Amniotic epithelial cell (primary cell): ENCODE measurements at places on chromosomes 5 and 9.

DNA sequence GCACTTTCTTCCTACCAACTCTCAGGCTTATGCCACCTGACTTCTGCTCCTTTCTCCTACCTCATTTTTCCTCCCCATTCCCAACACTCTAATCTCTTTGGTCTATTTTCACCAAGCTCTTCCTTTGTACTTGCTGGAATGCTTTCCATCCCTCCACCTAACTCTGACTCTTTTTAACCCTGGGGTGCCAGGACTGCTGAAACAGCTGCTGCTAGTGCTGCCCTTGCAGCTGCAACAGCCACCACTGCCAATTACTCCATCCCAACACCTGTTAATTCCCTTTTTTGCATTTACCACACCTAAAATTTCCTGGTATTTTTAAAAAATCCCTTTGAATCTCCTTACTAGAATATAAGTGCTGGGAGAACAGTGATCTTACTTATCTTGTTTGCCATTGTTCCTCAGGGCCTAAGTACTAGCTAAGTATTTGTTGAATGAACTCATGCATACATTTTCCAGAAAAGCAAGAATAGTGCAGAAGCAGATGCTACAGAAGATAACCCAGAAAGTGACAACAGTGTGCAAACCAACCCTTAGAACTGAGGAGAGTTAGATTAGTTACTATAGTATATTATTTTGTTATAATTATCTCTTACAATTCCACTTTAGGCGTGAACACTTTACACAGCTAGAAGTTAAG lies 11.5 kb downstream of the NADK2 start:
- DNase-seq: no peak

GRCh38 chr5:39193553-39194465 lies 25.6 kb downstream of the FYB1 start:
- no peak for DNase-seq

DNA sequence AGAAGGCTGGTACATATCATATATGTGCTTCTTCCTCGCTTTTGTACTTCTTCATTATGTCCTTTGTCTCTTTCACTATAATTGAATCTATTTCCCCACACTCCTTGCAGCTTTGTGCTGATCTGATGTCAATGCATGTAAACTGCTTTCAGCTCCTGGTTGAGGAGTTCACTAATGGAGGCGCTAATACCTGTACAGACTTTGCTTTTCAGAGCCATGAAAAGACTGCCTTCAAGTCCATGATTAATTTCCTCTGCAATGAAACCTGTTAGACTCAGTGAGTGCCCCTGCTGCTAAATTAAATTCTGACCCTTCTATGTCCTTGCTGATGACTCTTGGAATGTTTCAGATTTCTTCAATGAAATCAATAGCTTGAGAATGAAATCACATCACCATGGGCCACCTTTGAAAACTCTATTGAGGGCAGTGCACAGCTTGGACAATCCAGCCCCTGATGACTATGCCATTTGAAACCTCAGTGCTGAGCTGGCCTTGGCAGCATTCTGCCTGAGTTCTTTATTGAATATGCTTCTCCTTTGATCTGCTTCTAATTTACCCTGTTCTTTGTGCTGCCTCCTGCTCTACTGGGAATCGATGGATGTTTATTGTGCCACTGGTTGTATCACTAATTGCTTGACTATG lies 358.2 kb upstream of the DMAC1 start:
- no peak for DNase-seq

- DNase-seq: no peak
Measured at GRCh38 chr5:95057615-95058014, 227.3 kb downstream of the MCTP1 start.

DNA sequence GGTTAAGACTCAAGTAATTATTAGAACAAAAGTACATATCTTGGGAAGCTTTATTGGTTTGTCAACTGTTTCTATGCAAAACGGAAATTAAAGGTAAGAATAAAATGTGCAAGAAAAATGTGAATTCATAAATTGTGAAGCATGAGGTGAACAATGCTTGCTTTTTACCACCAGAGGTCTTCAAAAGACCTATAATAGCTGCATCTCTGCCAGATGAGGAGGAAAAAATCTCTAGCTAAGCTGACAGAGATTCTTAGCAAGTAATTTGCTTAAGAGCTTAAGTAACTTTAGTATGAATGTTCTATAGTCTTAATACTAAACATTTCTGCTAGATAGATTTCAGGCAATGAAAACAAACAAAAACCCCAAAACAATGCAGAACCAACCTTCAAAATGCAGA lies 54.1 kb downstream of the MRPS30 start:
- DNase-seq: no peak

DNA sequence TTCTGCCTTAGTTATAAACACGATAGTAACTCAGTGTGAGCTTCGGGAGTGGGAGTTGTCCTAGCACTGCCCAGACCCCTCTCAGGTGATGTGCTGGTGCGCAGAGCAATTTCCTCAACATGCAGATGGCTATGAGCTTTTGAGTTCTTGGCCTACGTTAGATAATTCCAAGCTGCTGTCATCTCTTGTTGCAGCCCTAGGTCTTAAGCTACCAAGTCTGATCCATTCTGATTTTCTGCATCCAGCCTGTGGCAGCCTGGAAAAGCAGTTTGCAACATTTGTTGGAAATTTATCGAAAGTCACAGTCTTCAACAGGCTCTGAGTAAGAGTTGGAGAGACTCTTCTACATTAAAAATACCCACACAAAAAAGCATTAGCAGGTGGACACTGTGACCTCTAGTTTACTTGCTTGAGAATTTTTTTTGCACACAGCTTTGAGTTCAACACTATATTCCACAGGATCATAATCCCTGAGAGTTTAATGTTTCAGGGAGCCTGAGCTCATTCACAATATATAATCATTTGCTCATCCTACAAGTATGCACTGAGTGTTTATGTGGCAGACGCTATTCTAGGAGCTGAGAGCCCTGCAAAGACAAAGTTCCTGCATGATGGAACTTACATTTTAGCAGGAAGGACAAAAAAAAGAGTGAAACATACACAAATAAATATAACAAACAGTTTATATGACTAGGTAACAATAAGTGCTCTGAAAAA lies 91.6 kb downstream of the UBE2QL1 start:
- DNase-seq: no peak

DNA sequence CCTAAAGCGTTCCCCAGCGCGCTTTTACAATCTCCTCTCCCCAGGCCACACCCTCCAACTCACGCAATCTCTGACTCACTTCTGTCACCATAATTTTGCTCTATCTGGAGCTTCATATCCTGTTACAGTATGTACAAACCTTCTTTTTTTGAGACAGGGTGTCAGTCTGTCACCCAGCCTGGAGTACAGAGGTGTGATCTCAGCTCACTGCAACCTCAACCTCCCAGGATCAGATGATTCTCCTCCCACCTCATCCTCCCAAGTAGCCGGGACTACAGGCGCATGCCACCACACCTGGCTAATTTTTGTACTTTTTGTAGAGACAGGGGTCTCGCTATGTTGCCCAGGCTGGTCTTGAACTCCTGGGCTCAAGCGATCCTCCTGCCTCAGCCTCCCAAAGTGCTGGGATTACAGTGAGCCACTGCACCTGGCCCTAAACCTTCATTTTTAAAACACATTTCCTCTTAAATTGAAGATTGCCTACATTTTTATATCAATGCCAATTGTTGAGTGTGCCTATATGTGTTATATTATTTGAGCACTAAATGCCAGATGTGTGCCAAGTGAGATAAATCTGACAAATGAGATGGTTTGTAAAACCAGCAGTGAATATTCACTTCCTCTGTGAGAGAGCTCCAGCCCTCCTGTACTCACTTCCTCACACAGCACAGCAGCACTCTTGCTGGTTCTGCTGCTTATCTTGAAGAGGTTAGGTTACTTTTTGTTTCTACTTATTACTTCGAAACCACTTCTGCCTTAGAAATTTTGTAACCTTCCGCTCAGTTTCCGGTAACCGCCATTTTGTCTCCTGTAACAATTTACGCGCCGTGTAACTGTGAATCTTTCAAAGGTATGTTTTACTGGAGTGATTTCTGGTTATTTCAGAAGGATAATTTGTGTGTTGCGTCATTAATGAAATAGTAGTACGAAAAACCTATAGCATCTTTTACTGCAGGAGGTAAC lies 57.9 kb downstream of the DOCK8 start:
- no peak for DNase-seq

DNA sequence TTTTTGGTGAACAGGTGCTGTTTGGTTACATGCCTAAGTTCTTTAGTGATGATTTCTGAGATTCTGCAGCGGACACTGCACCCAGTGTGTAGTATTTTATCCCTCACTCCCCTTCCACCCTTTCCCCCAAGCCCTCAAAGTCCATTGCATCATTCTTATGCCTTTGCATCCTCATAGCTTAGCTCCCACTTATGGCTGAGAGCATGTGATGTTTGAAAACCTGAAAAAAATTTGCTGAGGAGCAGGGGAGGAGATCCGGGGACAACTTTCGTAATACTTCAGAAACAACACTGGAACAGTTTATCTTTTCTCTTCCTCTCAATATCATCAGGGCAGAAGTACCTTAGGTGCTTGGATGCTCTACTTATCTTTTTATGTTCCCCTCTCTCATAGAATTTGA lies 226.4 kb downstream of the ADAMTS6 start:
- DNase-seq: peak; percentile 40

DNA sequence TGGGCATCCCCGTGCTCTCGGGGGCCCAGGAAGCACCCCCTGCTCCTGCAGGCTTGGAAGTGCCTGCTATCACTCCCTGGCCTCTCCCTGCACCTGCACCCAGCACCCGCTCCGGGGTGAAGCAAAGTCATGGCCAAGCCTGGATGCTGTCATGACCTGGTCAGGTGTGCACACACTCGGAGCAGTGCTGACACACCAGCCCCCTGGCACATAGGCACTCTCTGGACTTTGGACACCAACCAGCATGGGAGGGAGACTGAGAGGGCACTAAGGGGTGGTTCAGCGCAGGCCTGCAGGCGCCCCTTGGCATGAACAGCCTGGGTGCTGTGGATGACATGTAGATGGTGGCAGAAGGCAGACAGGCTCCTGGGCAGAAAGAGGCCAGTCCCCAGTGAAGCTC lies 158.6 kb downstream of the GHR start:
- no peak for DNase-seq

DNA sequence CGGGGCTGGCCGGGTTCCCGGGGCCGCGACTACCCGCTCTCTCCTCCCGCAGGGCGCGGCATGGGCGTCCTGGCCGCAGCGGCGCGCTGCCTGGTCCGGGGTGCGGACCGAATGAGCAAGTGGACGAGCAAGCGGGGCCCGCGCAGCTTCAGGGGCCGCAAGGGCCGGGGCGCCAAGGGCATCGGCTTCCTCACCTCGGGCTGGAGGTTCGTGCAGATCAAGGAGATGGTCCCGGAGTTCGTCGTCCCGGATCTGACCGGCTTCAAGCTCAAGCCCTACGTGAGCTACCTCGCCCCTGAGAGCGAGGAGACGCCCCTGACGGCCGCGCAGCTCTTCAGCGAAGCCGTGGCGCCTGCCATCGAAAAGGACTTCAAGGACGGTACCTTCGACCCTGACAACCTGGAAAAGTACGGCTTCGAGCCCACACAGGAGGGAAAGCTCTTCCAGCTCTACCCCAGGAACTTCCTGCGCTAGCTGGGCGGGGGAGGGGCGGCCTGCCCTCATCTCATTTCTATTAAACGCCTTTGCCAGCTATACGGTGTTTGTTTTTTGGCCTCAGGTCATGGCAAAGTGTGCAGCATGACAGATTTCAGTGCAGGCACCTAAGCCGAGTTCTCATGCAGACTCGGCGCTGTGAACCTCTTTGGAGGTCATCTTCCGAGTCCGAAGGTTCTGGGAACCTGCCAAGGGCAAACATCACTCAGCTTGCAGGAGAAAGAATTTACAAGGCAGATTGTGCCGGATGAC lies 516 bp downstream of the MRPL41 start:
- no peak for DNase-seq

- peak; percentile 61 for DNase-seq
Measured at GRCh38 chr9:4929917-4930316, 55.2 kb upstream of the JAK2 start.

- no peak for DNase-seq
Measured at GRCh38 chr5:61257421-61257820, 74.6 kb upstream of the ZSWIM6 start.

DNA sequence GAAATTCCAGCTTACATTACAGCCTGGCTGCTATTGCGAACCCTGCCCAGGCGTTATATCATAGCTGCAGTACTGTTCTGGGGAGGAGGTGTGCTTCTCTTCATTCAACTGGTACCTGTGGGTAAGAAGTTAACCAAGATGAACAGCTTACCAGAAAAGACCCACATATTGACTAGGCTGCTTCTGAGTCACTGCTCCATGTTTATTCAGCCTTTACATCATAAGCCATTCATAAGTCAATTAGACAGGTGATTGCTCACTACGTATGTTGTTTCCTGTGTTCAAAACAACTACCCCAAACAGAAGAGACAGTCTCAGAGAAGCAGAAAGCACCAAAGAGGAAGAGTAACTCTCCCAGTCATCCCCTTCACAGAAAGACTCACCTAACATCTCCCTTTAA lies 34.7 kb upstream of the SLC22A5 start:
- DNase-seq: peak; percentile 71

DNA sequence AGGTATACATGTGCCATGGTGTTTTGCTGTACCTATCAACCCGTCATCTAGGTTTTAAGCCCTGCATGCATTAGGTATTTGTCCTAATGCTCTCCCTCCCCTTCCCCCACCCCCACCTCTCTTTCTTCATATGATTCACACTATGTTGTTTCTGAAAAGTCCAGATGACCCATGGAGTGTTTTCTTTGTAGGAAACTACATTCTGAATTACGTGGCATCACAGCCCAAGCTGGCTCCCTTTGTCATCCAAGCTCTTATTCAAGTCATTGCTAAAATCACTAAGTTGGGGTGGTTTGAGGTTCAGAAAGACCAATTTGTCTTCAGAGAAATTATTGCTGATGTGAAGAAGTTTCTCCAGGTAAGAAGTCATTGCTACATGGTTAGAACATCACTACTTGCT lies 30.4 kb downstream of the RANBP17 start:
- DNase-seq: peak; percentile 87

GRCh38 chr5:11128021-11128420 lies 367.0 kb upstream of the DAP start:
- DNase-seq: no peak

GRCh38 chr9:124758061-124758460 lies 13.1 kb downstream of the NR6A1 start:
- DNase-seq: no peak

GRCh38 chr9:98391406-98391805 lies 136.0 kb upstream of the TBC1D2 start:
- no peak for DNase-seq

DNA sequence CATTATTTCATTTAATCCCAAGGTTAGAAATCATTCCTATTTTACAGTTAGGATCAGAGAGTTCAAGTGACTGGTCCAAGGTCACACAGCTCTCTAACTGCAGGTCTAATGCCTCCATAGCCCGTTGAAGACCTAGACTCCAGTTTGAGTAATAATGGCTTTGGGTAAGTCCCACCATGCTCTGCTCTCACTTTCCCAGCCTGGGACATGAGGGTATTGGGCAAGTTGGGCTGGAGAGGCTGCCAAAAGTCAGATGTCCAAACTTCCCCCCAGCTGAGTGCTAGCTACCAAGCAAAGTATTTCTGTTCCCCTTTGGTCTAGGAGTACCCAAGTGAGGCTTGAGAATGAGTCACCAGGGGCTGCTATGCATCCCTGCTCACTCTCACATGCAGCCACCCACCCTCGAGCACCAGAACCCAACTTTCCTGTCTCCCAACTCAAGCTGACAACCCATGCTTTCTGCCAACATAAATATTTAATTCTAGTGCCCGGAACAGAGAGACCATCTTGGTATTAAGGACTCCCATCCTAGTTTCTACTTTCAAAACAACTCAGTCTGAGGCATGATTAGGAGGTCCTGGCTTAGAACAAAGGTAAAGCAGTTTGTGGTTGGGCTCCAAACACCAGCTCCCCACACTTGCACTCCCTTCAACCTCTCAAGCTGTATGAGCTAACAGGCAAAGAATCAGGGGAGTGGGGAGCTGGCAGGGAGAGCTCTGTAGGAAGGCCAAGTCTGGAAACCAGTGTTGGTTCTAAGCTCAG lies 236.5 kb upstream of the TRIM32 start:
- DNase-seq: peak; percentile 79
